ENCODE measurements at places on chromosomes 7 and 10. TPM values are rescaled to one million over a fixed set of nuclear protein-coding genes. Genes with fewer than 3 reads are reported as not detected.

DNA sequence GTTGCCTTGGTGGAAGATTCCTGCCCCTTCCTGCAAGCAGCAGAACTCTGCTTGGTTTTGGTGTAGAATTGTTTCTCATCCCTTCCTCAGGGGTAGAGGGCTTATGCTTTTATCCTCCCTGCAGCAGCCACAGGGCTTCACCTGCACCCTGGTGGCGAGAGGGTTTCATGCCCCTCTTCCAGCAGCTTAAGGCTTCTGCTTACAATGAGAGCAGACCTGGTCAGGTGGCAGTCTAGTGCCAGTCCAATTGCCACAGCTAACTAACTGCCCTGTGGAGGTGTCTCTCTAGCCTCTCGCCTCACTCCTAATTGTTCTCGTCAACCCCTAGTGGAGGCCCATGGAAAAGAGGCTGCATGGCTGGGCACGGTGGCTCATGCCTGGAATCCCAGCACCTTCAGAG is 19.3 kb downstream of the ACBD7 start:
- no peak overlapping the region for H3K4me3 ChIP-seq
- no peaks in the 10 kb centered on the region for H3K36me3 ChIP-seq
- H3K27ac ChIP-seq: no peak overlapping the region
- no peaks in the 10 kb centered on the region for H3K4me1 ChIP-seq

- DNase-seq: no peak
- no peak overlapping the region for H3K4me3 ChIP-seq
- no peaks in the 10 kb centered on the region for H3K4me1 ChIP-seq
Measured at GRCh38 chr7:106820321-106821217, 44.5 kb upstream of the PIK3CG start.

GRCh38 chr7:94182066-94182465 is 177.9 kb upstream of the BET1 start:
- no peak overlapping the region for H3K27ac ChIP-seq
- H3K27me3 ChIP-seq: peaks cover 3% of the 10 kb centered on the region
- H3K4me1 ChIP-seq: peaks cover 2% of the 10 kb centered on the region

DNA sequence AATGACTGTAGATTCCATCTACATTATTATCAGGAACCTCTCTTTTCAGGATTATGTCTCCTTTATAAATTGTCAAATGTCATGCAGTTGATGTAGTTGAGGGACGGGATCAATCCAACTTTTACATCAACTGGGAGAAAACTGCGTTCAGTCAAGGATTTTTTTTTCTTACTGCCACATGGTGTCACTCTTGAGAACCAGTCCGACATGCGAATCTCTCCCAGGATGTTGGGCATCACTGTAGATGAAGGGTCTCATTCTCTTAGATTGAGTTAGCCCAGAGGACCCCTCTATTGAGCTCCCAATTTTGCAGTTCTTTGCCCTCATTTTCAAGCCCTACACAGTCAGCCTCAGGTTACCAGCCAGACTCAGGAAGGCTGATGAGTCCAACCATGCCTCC is 120.3 kb upstream of the PTPRZ1 start:
- H3K4me1 ChIP-seq: no peaks in the 10 kb centered on the region
- H3K4me3 ChIP-seq: no peak overlapping the region
- no peaks in the 10 kb centered on the region for H3K27me3 ChIP-seq

GRCh38 chr7:92293896-92294590 is 48.3 kb downstream of the ANKIB1 start:
- DNase-seq: no peak
- peaks cover 12% of the 10 kb centered on the region for H3K36me3 ChIP-seq
- no peak overlapping the region for H3K27ac ChIP-seq
- peaks cover 12% of the 10 kb centered on the region for H3K4me1 ChIP-seq
- H3K27me3 ChIP-seq: no peaks in the 10 kb centered on the region
- peak overlapping the region; percentile 46 for H3K4me3 ChIP-seq

- no peak overlapping the region for H3K4me3 ChIP-seq
- no peaks in the 10 kb centered on the region for H3K36me3 ChIP-seq
- peaks cover 1% of the 10 kb centered on the region for H3K27me3 ChIP-seq
Measured at GRCh38 chr10:112915590-112916572, 34.2 kb upstream of the TCF7L2 start.

DNA sequence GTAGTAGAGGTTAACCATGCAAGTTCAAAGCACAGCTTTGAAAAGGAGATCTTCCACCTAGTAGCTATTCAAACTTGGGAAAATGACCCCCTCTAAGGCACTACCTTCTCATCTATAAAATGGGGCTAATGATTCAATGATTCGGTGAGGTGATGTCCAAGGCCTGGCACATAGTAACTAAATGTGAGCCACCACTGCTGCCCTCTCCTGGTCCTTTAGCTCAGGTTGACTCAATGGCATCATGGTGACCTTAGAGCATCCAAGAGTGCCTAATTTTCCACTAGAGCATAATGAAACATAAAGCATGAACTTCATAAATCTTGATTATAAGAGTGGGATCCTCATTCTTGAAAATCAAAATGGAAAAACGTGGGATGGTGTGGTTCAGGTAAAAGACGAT is 16.3 kb upstream of the PLCE1 start:
- no peaks in the 10 kb centered on the region for H3K27me3 ChIP-seq
- H3K36me3 ChIP-seq: no peaks in the 10 kb centered on the region
- DNase-seq: peak; percentile 37

GRCh38 chr10:98041352-98042043 is 11.1 kb upstream of the CRTAC1 start:
- H3K27me3 ChIP-seq: peaks cover 58% of the 10 kb centered on the region
- H3K4me3 ChIP-seq: no peak overlapping the region
- H3K4me1 ChIP-seq: no peaks in the 10 kb centered on the region
- H3K27ac ChIP-seq: no peak overlapping the region
- peak; percentile 81 for DNase-seq
- H3K36me3 ChIP-seq: no peaks in the 10 kb centered on the region

GRCh38 chr7:137454767-137455166 is 111.2 kb upstream of the PTN start:
- H3K27me3 ChIP-seq: no peaks in the 10 kb centered on the region
- H3K4me1 ChIP-seq: no peaks in the 10 kb centered on the region
- H3K36me3 ChIP-seq: no peaks in the 10 kb centered on the region

- no peaks in the 10 kb centered on the region for H3K4me1 ChIP-seq
- no peak for DNase-seq
- no peaks in the 10 kb centered on the region for H3K27me3 ChIP-seq
- peaks cover 70% of the 10 kb centered on the region for H3K36me3 ChIP-seq
Measured at GRCh38 chr7:16698200-16698905, 52.4 kb downstream of the BZW2 start.

GRCh38 chr10:83603708-83604107 is 535.6 kb upstream of the GHITM start:
- H3K4me3 ChIP-seq: no peak overlapping the region
- H3K4me1 ChIP-seq: peaks cover 3% of the 10 kb centered on the region
- no peaks in the 10 kb centered on the region for H3K27me3 ChIP-seq
- H3K27ac ChIP-seq: no peak overlapping the region
- DNase-seq: no peak
- H3K36me3 ChIP-seq: no peaks in the 10 kb centered on the region

DNA sequence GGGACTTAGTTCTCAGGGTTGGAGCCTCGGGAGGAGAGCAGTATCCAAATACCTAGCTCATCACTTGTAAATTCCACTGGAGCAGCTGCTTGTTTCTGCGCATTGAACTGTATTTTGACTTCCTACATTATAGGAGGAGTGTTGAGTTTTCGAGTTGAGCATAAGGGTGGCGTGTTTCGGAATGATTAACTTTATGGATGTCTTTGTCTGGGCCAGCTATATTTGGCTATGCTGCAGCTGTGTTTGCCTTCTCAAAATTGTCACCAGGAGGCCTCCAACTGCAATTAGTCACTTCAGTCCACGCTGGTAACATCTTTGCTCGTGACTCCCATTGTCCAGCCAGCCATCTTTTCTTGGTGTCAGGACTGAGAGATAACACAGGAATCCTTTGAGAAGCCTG is 9.1 kb downstream of the CELF2 start:
- H3K27me3 ChIP-seq: peaks cover 45% of the 10 kb centered on the region
- DNase-seq: no peak
- no peak overlapping the region for H3K4me3 ChIP-seq

GRCh38 chr7:135666156-135666555 is 3.8 kb downstream of the STMP1 start:
- H3K27ac ChIP-seq: no peak overlapping the region
- peaks cover 37% of the 10 kb centered on the region for H3K4me1 ChIP-seq
- no peak overlapping the region for H3K4me3 ChIP-seq
- no peaks in the 10 kb centered on the region for H3K27me3 ChIP-seq
- DNase-seq: no peak
- peaks cover 28% of the 10 kb centered on the region for H3K36me3 ChIP-seq

GRCh38 chr7:2517026-2517425 is 2.5 kb upstream of the LFNG start:
- H3K27me3 ChIP-seq: peaks cover 7% of the 10 kb centered on the region
- no peak for DNase-seq
- H3K4me3 ChIP-seq: no peak overlapping the region
- no peak overlapping the region for H3K27ac ChIP-seq
- peaks cover 36% of the 10 kb centered on the region for H3K4me1 ChIP-seq

DNA sequence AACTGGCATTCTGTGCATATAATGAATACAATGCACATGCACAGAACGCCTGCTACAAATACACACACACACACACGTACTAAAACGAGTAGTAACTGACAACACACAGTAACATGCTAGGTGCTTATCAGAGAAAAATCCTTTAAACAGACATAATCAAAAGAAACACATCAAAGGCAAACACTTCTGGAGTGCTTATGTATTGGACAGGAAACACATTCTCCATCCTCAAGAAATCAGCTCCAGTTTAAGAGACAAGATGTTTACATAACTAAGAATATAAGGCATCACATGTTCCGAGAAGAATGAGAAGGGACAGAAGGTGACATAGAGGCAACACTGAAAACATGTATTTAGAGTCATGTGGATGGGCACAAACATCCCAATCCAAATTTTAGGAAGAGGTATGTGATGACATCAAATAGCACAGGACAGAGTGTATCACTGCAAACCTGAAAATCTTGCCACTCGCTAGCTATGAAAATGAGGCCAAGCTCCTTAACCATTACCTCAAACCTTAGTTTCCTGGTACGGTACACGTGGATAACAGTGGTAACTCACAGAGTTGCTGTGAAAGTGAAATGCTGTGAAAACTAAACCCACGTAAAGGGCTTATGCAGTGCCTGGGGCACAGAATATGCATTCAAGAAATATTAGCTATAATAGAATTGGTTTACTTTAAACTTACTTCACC is 619.6 kb downstream of the PARD3 start:
- DNase-seq: no peak
- H3K4me1 ChIP-seq: no peaks in the 10 kb centered on the region
- H3K27me3 ChIP-seq: no peaks in the 10 kb centered on the region
- H3K4me3 ChIP-seq: no peak overlapping the region
- no peaks in the 10 kb centered on the region for H3K36me3 ChIP-seq
- no peak overlapping the region for H3K27ac ChIP-seq

DNA sequence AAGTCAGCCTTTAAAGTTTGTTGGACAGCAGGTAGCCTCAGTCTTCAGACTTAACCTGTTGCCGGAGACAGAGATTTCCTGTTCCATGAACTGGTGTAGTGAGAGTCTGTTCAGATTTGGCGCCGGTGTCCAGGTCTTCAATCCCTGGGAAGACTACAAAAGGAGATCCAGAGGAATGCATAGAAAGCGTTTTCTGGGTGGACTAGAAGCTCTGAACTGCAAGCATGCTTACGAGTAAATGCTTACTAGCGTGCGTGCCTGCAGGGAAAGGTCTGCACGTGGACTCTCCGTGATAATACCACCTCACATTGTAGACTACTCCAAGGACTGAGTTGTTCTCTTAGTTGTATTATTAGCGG is 878 bp downstream of the GLRX3 start:
- peak overlapping the region; percentile 94 for H3K4me3 ChIP-seq

GRCh38 chr7:31493714-31494181 is 20.1 kb upstream of the ITPRID1 start:
- no peak for DNase-seq
- no peak overlapping the region for H3K4me3 ChIP-seq
- no peak overlapping the region for H3K27ac ChIP-seq
- no peaks in the 10 kb centered on the region for H3K27me3 ChIP-seq
- H3K36me3 ChIP-seq: no peaks in the 10 kb centered on the region

DNA sequence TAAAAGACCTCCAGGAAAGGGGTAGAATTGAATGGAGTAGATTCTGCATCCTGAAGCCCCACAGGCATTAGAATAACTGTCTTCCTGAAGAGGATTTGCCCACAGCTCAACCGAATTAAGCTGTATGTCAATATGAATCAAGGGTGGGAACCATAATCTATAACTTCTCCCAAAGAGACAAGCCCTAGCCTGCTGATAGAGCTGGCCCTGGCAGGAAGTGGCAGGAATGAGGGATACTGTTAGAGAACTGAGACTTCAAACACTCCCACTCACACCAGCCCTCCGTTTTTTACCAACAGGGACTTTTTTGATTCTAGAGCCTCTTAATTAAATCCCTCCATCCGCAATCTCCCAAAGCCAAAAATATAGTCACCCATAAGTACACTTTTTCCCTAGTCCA is 12.2 kb upstream of the DUSP5 start:
- peaks cover 4% of the 10 kb centered on the region for H3K27me3 ChIP-seq
- no peak overlapping the region for H3K27ac ChIP-seq
- peaks cover 21% of the 10 kb centered on the region for H3K4me1 ChIP-seq
- DNase-seq: no peak

DNA sequence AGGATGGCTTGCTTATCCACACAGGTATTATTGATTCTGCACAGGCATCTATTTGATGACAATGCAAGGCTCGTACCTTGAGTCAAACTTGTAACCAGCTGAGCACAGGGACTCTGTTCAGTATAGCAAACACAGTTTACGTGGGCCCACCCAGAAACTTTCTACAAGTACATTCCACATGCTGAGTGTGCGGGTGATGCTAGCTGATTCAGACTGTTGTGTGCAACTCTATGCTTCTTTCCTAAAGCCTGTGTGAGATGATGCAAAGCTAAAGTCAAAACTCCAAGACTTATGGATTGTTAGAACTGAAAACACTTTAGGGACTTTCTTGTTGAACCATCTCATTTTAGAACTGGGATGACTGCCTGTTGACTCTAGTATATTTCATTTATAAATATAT is 21.5 kb upstream of the CALD1 start:
- H3K36me3 ChIP-seq: no peaks in the 10 kb centered on the region
- no peaks in the 10 kb centered on the region for H3K27me3 ChIP-seq
- no peak overlapping the region for H3K27ac ChIP-seq
- H3K4me3 ChIP-seq: no peak overlapping the region
- no peaks in the 10 kb centered on the region for H3K4me1 ChIP-seq

GRCh38 chr7:102216573-102217314 is 69.9 kb upstream of the SH2B2 start:
- peaks cover 3% of the 10 kb centered on the region for H3K4me1 ChIP-seq
- no peak overlapping the region for H3K4me3 ChIP-seq
- no peaks in the 10 kb centered on the region for H3K27me3 ChIP-seq
- H3K36me3 ChIP-seq: peaks cover 6% of the 10 kb centered on the region

The SLC35G1 gene
- 6.3 TPM for total RNA-seq

The ANKRD22 gene
- total RNA-seq: 0.12 TPM

The NEUROD6 gene
- total RNA-seq: not detected
